ENCODE measurements at places on chromosomes 13 and 19. TPM values are rescaled to one million over a fixed set of nuclear protein-coding genes. Genes with fewer than 3 reads are reported as not detected.

DNA sequence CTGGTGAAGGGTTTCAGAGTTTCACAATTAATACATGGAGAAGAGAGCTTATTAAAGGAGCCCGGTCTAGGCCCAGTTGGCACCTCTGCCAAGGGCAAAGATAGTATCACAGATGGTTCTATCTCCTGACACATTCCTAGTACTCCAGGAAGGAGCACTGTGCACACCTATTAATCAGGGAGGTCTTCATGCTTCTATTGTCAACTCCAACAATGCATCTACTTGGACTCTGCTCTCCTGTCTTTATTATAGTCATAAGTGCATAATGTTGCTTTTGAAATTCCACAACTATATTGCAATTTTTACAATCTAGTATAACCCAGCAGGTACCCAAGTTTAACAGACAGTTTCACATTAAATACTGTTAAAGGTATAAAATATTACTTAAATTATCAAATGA, 174.5 kb upstream of the TSC22D1 start:
- no peak for DNase-seq

GRCh38 chr13:27465611-27466010, 15.2 kb upstream of the MTIF3 start:
- DNase-seq = no peak

GRCh38 chr13:99228737-99229691, 28.4 kb downstream of the UBAC2 start:
- DNase-seq = no peak

GRCh38 chr13:99916366-99917103, 55.0 kb downstream of the ZIC5 start:
- no peak for DNase-seq

DNA sequence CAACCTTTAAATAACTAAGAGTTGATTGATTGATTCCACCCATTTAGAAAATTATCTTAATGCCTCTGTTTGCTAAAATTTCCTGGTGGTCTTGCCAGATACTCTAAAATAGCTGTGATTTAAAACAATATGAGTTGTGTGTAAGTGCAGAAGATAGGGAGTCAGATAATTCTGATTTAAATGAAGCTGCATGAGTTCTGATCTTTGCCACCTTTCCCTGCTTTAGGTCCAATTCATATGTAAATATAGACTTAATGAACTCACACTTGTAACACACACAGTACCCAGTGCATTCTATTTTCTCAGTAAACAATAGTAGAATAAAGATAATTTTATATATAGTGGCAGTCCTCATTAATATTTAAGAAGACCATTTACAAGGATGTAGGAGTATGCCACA, 981.8 kb downstream of the SLITRK1 start:
- DNase-seq = no peak

SLITRK6 gene
- not detected for total RNA-seq

TNNI3 gene
- not detected for total RNA-seq

PNMA8A gene
- 1.2 TPM for total RNA-seq

RFX1 gene
- 12.2 TPM for total RNA-seq

All from mesenteric fat pad (tissue), 1 donor.